Stimulated activated CD4-positive, alpha-beta T cell treated with anti-CD3 and anti-CD28 coated beads, Interleukin-15, amount 100 ng/mL, for 1 hour (primary cell): ENCODE measurements at places on chromosomes 2 and 18.

- no peak for DNase-seq
Measured at GRCh38 chr2:86584151-86584913, 21.1 kb upstream of the CHMP3 start.

GRCh38 chr18:80252136-80252535 is 4.8 kb upstream of the PARD6G start:
- DNase-seq, result no peak

- DNase-seq, result no peak
Measured at GRCh38 chr18:75240433-75240832, 29.8 kb downstream of the TSHZ1 start.

- no peak for DNase-seq
Measured at GRCh38 chr2:173119944-173120343, 44.3 kb downstream of the MAP3K20 start.

DNA sequence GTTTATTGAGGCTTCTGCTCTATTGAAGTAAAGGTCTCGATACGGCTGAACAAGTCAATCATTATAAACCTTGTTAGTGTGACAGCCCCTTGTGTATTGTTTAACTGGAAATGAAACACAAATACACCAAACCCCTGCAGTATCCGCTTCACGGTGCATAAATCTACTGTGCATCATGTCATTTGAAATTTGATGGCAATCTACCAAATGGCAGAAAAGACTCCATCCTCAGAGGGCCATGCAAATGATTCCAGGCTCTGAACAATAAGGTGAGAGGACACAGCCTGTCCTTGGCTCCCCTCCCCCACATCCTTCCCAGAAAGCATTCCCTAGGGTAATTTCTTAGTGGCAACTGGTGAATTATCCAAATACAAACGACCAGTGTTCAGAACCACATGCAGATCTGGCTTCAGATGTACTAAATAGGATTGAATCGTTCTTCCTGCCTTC is 80.6 kb downstream of the ADCYAP1 start:
- no peak for DNase-seq

GRCh38 chr2:188322569-188323551 is 31.2 kb downstream of the GULP1 start:
- no peak for DNase-seq

DNA sequence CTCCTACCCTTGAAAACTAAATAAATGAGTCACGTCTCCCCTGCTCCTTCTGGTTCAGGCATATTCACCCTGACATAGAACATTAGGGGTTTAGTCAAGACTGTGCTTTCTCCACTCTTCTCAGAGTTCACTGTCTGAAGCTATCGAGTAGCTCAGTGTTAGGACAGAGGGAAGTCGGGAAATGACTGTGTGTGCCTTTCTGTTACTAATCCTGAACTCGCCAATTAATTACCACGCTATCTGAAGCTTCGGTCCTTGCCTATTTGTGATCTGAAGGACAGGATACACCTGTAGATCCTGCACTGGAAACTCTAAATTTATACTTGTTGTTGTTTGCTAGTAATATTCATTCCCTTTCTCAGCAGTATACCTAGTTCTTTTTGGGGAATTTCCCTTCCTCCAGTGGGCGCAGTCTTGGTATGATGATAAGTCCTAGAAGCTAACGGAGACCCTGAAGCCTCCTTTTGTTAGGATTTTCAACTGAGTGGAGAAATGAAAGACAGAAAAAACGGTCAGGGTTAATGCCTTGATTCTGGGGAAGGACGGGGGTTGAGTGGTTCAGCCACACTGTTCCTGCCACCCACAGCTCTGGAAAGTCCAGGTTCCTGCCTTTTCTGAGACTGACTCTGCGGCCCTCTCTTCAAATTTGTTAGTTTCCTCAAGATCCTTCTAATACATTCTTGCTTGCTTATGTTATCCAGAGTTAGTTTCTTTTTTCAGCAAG is 218.0 kb downstream of the DLGAP1 start:
- DNase-seq, result no peak

GRCh38 chr2:190530248-190530900 is 4.1 kb downstream of the NEMP2 start:
- no peak for DNase-seq

DNA sequence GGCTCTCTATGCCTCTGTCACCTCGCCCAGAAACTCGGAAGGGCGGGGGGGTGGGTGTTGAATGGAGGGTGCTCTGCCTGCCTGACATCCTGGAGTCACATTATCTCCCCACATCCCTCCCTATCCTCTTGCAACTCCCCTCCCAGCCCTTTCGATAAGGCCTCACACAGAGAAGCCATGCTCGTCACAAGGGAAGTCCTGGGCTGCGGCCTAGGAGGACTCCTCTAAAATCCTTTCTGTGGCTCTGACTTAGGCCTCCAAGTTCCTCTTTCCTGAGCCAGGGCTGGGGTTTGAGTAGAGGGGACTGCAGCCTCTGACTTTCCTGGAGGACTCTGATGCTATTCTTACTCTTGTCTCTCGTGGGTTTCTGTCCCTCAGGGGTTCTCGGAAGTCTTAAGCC is 75.0 kb upstream of the PKDCC start:
- DNase-seq, result no peak
